Bone marrow (tissue), 2 donors: ENCODE measurements at places on chromosomes 5 and 9.

- no peak for DNase-seq
These were observed 150.2 kb upstream of the KLF9 start for GRCh38 chr9:70564468-70565335.

- no peak for DNase-seq
These were observed 627.9 kb upstream of the ST8SIA4 start for GRCh38 chr5:101531026-101531425.

DNA sequence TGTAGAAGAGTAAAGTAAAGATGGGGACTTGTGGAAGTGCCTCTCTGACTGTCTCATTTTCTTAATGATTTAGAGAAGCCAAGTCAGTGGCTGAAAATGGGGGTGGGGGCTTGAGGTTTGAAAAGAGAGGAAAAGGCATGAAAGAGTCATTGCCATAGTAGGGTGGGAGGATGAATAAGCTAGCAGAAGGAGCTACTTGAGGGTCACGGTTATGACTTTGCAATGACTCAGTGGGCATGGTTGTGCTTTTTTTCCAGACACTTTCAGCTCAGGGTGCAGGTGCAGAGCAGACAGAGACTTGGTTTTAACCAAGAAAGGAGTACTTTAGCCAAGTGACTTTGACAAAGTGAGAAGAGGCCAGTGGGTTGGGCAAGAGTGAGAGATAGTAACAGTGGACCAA lies 117.8 kb downstream of the PTTG1 start:
- no peak for DNase-seq

- DNase-seq = no peak
These were observed 321.5 kb downstream of the FBXL7 start for GRCh38 chr5:15821506-15821905.

GRCh38 chr5:121572061-121572460 lies 279.6 kb upstream of the FTMT start:
- no peak for DNase-seq

DNA sequence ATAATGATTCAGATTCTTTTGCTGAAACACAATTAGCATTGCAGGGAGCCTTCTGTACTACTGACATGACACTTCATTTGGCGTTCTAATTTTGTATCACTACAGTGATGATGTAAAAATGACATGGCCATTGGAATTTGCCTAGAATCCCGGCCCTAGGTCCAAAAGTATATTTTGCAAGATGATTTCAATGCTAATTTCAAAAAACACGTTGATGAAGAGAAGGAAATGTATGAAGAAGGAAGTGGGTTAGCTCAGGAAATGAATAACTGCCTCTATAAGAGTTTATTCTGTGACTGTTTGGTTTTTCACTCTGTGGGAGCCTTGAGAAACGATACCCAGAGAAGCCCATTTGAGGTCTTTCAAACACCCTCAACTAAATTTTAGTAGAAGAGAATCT lies 59.3 kb downstream of the OSTF1 start:
- no peak for DNase-seq
